ENCODE measurements at places on chromosomes 2 and 18. TPM values are rescaled to one million over a fixed set of nuclear protein-coding genes. Genes with fewer than 3 reads are reported as not detected.

The SERPINB11 gene
- not detected for total RNA-seq

The HOXD10 gene
- total RNA-seq = not detected

The CRYGC gene
- total RNA-seq = not detected

The CASP10 gene
- total RNA-seq = 16.9 TPM

The NYAP2 gene
- 0.30 TPM for total RNA-seq

The FAM124B gene
- 0.60 TPM for total RNA-seq

The BBS5 gene
- total RNA-seq = 0.38 TPM

The SCG2 gene
- 0.48 TPM for total RNA-seq

The XRCC5 gene
- total RNA-seq = 275 TPM

The PNPT1 gene
- 34.1 TPM for total RNA-seq

The PLGLB2 gene
- total RNA-seq = 1.9 TPM

The KCNS3 gene
- total RNA-seq = 28.8 TPM

The UGT1A4 gene
- 73.6 TPM for total RNA-seq

The GATA6 gene
- 12.3 TPM for total RNA-seq

The TMEM214 gene
- 60.9 TPM for total RNA-seq

The CYRIA gene
- 3.9 TPM for total RNA-seq

The EMILIN2 gene
- 0.07 TPM for total RNA-seq

The TXNDC2 gene
- 0.11 TPM for total RNA-seq

The APLF gene
- total RNA-seq = 4.5 TPM

The MRPL53 gene
- total RNA-seq = 42.9 TPM

The CCBE1 gene
- 5.8 TPM for total RNA-seq

The DUSP2 gene
- total RNA-seq = 5.2 TPM

The FRZB gene
- 0.15 TPM for total RNA-seq

The EIF2AK3 gene
- total RNA-seq = 8.8 TPM

The DTNA gene
- total RNA-seq = not detected

The CYP26B1 gene
- 0.55 TPM for total RNA-seq
